ENCODE measurements at places on chromosomes 12 and 14.

GRCh38 chr12:25034676-25035075 lies 85.8 kb upstream of the BCAT1 start:
- no peak for DNase-seq

- DNase-seq, result no peak
Observed at GRCh38 chr14:33842299-33842698, 108.6 kb downstream of the EGLN3 start.

- no peak for DNase-seq
Observed at GRCh38 chr12:109727746-109728726, 14.4 kb downstream of the FAM222A start.

DNA sequence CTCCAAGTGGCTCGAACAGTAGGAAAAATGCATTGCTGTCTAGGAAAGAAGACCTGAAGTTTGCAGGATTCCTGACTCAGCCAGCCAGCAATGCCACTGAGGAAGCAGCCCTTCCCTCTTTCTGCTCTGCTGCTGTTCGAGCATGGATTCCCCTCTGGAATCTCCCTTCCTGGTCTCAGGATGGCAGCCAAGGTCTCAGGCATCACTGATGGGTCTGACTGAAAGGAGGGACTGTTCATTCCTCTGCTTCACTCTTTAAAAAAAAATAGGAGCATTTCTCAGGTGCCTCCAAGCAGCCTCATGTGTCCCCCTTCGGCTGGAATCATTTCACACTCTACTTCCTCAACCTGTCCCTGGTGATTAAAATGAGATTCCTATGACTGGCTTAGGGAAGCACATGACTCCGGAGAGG lies 62.4 kb downstream of the SLC15A4 start:
- no peak for DNase-seq

- DNase-seq, result no peak
Observed at GRCh38 chr12:14317362-14318146, 47.9 kb upstream of the ATF7IP start.

All from posterior cingulate gyrus (tissue), 11 donors.